ENCODE measurements at places on chromosomes 2 and 18.

- DNase-seq, result no peak
Measured at GRCh38 chr2:121473512-121473911, 57.2 kb upstream of the RNU4ATAC start.

GRCh38 chr18:75005626-75006025 lies 203.3 kb downstream of the PTGR3 start:
- DNase-seq, result no peak

DNA sequence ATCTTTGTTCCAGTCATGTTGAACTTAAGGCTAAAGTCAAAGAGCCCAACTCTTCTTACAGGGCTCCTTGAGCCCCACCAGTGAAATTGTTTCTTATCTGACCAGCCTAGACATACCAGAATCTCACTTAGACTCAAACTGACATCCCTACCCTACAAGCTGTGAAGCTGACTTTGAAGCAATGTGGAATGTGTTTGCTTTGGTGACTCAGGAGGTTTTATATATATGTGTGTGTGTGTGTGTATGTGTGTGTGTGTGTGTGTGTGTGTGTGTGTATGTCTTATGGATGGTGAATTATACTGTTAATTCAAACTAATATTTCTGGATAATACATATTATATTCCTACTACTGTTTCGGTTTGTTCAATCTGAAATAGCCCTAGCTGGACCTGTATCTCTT lies 67.3 kb downstream of the CAMKMT start:
- DNase-seq, result no peak

DNA sequence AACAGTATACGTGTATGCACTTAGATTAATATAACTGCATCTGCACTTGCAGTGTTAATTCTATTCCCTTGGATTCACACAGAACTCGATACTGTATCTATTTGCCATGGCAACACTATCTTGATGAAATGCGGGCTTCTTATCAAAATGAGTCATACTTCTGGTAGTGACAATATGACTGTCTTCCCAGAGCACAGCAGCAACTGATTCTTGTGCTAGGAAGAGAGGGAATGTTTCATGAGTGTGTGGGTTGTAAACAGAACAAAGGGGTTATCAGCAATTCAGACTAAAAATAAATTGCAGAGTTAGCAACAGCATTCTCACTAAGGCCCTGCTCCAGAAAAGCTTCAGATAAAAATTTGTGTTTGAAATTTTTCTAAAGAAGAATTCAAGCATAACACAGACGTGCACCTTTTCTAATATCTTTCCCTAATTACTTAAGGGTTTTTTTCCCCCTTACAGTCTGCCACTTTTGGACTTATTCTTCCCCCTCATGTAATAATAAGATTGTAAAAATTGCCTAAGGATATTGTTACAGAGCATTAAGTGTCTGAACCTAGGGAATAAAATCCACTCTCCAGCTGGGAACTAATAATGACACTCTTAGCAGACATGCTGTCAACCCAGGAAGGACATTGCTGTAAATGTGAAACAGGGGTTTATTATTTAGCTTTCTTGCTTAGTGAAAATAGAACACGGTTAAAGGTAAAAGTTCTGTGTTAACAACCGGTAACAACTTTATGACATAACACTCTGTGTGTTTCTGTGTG lies 99.9 kb upstream of the SLC38A11 start:
- peak; percentile 81 for DNase-seq

GRCh38 chr2:128502200-128502599 lies 183.5 kb upstream of the HS6ST1 start:
- no peak for DNase-seq

GRCh38 chr2:160288324-160288723 lies 88.3 kb upstream of the ITGB6 start:
- DNase-seq, result no peak

DNA sequence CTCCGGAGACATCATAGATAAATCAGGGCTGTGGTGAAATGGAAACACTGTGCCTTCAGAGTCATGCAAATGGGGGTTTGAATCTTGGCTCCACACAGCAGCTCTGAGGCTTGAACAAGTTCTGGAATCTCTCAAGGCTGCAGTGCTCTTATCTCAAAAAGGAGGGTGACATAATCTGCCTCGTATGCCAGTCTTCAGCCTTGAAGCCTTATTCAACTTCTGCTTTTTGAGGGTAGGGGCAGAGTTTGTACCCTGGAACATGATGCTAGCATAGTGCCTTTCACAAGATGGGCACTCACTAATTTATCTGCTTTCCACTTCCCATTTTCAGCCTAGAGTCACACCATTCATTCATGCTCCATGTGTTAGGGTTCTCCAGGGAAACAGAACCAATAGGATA lies 42.3 kb downstream of the GATA6 start:
- DNase-seq, result no peak

DNA sequence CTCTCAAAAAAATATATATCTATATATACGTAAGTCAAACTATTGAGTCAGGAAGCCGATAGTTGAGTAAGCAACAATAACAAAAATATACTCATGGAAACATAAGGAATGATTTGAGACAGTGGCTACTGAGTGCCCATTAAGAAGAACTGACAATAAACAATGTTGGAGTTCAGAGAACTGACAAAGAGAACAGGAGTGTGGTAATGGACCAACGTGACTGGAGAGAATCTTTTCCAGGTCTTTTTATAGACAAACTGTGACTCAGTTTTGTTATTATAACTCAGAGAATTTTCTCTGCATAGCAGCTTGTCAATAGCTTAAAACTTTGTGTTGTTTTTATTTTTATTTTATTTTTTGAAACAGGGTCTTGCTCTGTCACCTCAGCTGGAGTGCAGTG lies 4.6 kb upstream of the GALM start:
- no peak for DNase-seq

DNA sequence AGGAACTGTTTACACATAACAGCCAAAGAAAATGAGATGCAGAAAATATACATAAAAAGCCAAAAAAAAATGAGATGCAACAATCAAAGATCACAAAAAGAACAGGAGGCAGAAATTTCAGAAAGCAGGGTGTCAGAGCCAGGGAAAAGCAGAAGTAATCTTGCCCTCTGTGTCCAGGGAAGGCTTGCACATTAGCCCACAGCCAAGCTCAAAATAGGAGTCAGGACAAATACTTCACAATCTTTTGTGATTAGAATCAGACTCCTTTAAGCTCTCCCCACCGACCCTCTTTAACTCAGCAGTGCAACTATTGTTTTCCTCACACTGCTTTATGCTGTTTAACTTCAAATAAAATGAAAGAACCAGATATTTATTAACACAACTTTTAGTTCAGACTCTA lies 34.6 kb downstream of the IAH1 start:
- DNase-seq, result no peak

DNA sequence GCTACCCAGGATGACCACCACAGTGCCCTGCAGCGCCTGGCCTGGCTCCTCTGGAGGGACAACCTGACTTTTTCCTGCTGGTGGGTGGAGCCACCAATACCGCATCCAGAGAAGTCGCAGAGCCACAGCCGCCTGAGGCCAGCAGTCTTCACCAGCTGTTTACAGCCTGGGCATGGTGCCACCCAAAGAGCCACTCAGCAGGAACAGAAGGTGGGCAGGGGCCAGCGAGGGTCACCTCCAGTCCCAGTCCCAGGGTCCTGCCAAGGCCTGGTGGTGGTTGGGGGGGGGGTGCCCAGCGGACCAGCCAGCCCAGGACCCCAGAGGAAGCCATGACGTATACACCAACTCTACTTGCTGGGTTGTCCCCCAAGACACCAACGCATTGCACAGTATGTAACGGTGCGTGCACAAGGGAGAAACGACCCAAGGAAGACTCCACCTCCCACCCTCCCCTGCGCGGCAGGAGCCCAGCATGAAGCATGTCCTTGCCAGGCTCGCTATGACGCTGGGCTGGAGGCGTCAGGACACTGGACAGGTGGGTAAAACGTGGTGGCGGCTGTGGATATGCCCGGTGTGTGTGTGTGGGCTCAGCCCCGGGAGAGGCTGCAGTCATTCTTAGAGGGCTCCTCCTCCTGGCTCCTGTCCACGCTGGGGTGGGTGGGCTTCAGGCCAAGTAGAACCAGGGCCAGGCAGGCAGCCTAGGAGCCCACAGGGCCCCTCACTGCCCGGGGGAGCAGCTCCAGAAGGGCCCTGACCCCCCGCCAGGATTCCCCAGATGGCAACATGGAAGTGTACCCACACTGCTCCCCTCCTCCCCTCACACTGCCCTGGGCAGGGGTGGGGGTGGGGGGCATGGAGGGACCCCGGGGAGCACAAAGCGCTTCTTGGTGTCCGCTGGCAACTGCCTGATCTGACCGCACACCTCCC lies 49.3 kb downstream of the HS6ST1 start:
- DNase-seq, result no peak

GRCh38 chr2:99822474-99823207 lies 319.7 kb downstream of the AFF3 start:
- DNase-seq, result no peak

- no peak for DNase-seq
Measured at GRCh38 chr2:238703053-238703415, 144.9 kb upstream of the TWIST2 start.

DNA sequence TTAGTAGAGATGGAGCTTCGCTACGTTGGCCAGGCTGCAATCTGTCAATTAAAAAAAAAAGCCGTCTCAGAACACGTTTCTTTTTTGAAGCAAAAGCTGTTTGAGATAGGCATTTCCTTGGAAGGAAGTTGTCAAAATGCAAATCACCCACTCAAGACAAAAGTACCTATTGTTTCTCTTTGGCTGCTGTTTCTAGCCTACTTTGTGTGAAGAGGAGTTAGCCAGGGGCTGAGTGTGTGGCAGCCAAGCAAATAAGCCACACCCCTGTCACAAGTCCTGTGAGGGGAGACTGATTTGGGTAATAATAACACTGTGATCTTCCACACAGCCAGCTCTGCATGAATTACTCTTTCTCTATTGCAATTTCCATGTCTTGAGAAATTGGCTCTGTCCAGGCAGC lies 47.4 kb upstream of the CDCA7 start:
- no peak for DNase-seq

- no peak for DNase-seq
Measured at GRCh38 chr2:149814049-149814448, 226.5 kb upstream of the MMADHC start.

DNA sequence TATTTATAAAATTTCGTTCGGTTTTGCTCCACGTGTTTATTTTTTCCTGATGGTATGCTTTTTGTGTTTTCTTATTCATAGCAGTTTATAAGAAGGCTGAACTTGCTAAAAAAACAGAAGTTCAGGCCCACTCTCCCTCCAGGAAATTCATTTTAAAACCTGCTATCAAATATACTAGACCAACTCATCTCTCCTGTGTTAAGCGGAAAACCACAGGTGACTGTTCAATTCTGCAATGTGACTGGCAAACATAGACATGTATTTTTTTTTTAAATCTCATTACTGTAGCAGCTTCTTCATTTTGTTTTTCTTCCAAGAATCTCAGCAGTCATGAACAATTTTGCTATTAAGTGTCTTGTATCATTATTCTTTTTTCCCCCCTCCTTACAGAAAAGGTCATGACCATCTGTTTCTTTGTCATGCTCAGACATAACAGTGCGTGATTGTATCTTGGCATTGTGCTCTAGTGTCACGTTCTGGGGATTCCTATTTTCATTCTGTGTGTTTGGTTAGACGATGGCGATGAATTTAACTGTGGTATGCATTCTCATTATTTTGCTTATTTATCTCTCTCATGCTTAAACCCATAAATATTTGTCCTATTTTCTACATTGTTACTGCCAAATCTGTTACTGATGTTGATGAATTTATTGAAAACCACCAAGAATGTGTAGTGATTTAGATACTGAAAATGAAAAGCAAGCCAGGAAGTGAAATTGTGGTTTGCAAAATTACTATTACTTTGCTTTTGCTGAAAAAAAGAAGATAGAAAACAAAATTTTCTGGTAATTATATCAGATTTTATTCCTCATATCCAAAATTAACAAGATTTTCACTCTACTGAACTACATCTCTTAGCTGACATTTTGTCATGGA lies 74.6 kb upstream of the UNC80 start:
- DNase-seq, result no peak

GRCh38 chr2:181484851-181485637 lies 27.9 kb downstream of the ITGA4 start:
- no peak for DNase-seq

DNA sequence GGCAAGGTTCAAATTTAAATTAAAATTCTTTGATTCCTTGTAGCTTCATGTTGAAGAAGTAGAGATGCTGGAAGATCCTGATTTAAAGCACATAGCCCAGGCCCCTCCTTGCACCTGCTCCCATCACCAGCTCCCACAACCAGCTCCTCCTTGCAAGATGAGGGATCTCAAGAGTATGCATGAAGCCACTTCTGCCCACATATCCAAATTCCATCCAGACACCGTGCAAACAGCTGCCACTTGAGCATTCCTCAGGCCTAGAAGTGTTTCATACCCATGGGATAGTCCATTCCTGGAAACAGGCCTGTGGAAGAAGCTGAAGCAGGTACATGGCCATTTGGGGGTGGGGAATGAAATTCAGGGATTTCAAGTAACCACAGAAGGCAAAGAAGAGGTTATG lies 32.4 kb upstream of the ITPRID2 start:
- DNase-seq, result no peak

DNA sequence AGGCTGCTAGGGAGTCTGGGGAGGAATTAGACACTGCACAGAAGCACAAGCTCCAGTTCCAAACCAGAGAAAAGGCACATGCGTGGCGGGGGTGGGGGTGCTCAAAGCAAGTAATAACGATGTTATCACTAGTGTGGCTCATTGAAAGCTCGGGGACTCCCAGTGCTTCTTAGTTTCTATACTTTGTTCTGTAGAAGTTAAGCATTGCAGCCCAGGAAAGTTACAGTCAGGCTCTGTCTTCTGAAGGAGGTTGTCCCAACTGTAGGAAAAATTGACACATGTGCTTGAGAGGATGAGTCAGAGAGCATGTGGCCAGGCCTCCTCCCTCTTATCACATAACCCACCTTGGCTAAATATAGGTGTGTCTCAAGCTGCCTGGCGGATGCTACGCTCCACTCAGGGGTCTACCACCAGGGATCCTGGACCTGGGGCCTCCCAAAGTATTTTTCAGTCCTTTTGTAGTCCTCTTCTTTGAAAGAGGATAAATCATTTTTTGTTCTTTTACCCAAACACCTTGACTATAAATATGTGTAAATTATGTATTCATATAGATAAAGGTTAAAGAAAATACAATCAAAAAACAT lies 3.8 kb downstream of the GALNT5 start:
- no peak for DNase-seq

DNA sequence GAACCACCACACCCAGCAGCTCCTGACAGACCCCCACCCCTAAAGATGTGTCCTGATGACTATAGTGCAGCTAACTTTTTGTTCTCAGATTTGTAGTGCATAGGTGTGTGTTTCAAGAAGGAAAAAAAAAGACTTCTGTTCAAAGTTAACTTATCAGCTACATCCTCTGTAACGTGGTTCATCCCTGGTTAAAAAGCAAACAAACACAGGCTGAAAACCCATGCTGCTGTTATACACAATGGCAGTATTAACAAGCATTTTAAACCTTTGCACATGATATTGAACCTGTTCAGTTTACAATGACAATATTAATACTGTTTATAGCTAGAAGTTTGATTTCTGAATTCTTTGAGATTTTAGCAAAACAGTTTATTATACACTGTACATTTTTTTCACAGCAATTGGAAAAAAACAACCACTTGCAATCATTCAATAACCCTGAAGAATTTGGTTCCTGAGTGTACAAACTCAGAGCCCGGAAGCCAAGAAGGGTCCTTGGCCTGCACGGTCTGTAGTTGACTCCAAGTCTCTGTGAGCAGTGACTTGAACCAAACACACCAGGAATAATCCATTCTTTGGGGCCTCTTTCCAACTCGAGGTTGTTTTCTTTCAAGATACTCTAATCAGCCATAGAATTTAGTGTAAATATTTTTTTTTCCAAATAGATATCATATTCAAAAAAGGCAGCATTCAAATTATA lies 153.2 kb upstream of the MAPRE2 start:
- DNase-seq, result no peak
